ENCODE measurements at places on chromosomes 5 and 9. TPM values are rescaled to one million over a fixed set of nuclear protein-coding genes. Genes with fewer than 3 reads are reported as not detected.

The TMEM174 gene
- total RNA-seq: not detected

The ELOVL7 gene
- total RNA-seq: 8.7 TPM

The DRD1 gene
- 0.08 TPM for total RNA-seq

The LRRC19 gene
- total RNA-seq: not detected

The ANAPC2 gene
- 23.4 TPM for total RNA-seq

The FAM200C gene
- 2.2 TPM for total RNA-seq

The TTC39B gene
- 1.1 TPM for total RNA-seq
